ENCODE measurements at places on chromosomes 5 and 9.

DNA sequence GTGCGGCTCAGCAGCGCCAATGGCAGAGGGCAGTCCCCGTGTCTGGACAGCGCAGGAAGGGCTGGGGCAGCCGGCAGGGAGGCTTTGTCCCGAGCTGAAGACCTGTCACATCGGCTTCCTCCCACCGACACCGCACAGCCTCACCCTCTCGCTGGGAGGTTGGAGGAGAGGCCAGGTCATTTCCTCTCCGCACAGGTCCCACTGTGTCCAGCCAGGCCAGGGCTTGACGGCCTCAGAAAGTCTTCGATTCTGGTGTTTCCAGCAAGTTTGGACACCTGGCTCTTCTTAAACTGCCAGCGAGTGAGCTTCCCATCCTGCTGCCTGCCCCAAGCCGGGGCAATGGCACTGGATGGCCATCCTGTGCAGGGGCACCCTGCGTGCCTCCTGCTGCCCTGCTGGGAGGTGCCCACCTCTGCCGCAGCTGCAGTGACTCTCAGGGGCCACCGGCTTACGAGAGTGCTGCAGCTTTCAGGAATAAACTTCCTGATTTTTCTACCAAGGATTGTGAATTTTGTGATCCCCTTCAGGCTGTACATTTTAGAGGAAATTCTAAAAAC lies 33.9 kb downstream of the AHRR start:
- no peak for DNase-seq

- DNase-seq, result peak; percentile 79
Measured at GRCh38 chr5:52987711-52988331, 1.3 kb upstream of the ITGA2 start.

- peak; percentile 66 for DNase-seq
Measured at GRCh38 chr5:129973716-129974426, 69.6 kb downstream of the CHSY3 start.

DNA sequence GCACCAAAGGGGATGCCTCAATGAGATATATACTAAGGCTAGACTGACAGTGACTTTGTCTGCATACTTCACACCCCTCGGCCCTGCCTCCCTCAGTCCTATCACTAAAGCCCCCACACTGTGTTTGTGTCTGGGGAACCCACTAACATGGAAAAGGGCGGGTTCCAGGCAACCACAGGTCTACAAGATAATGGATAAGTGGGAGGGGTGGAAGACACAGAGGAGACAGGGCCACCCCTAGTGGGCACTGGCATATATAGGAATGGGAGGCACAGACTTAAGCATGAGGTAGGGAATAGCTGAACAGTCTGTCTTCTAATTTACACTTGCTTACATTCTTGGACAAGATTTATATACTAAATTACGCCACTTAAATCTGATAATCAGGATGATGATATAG lies 74.0 kb downstream of the SLIT3 start:
- DNase-seq, result no peak

- DNase-seq, result peak; percentile 51
Measured at GRCh38 chr5:10590226-10590999, 26.5 kb downstream of the ANKRD33B start.

DNA sequence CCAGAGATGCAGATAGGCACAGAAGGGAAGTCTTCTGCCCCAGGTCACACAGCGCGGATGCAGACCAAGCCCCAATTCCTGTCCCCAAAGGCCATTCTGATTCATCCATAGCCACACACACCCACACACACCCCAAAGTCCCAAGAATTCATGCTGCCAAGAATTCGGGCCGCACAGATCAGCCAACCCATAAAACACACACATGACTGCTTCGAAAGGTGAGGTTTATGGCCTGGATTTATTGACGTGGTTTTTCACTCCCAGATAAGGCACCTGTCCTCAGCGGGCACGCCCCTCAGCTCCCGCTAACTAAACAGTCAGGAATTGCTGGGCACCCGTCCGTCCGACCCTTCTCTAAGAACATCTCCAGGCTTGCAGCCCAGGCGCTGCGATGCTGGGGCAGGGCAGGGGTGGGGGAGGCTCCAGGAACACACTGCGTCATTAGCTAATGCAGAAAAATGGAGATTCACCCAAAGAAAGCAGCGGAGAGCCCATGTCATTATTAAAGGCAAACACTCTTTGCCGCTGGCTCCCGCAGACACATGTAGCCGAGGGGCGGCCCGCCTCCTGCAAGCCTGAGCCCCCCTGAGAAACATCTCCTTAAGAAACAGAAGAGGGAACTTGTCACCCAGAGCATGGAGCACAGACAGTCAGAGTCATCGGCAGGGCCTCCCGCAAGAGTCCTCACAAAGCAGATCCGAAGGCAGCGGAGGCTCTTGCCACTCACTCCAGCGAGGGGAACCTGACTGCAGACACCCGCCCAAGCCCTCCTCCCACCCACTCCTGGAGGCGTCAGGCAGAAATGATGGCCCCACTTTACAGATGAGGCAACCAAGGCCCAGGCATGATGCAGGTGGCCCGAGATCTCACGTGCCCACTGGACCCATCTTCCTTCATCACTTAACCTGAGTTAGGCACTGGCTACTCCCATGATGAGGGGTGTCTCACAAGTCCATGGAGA lies 19.9 kb downstream of the VAV2 start:
- no peak for DNase-seq

DNA sequence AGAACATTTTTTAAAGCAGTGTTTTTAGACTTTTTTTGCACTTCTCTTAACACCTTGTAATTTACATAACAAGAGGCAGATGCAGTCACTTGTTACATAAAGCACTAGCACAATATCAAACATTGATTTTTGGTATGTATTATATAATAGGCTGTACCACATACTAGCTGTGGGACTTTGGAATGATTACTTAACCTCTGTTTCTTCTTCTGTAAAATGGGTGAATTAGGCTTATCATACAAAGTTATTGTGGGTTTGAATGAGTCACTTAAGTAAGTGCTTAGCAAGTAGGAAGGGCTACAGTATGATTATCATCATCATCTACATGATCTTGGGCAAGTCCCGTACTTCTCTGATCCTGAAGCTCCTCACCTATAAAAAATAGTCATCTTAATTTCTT lies 2.1 kb downstream of the FAM81B start:
- no peak for DNase-seq

- DNase-seq, result no peak
Measured at GRCh38 chr9:135086597-135087488, 625 bp upstream of the OLFM1 start.

GRCh38 chr9:105667867-105668266 lies 5.6 kb downstream of the TAL2 start:
- DNase-seq, result no peak

DNA sequence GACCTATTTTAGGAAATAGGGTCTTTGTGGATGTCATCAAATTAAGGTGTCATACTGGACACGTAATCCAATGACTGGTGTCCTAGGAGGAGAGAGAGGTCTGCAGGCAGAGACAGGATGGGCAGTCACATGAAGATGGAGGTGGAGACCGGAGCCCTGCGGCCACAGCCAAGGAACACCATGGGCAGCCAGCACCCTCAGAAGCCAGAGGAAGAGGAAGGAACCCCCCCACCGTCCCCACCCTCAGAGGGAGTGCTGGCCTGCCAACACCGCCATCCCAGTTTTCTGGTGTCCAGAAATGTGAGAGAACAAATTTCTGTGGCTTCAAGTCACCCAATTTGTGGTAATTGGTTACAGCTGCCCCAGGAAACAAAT lies 88.3 kb downstream of the NSUN2 start:
- DNase-seq, result no peak

DNA sequence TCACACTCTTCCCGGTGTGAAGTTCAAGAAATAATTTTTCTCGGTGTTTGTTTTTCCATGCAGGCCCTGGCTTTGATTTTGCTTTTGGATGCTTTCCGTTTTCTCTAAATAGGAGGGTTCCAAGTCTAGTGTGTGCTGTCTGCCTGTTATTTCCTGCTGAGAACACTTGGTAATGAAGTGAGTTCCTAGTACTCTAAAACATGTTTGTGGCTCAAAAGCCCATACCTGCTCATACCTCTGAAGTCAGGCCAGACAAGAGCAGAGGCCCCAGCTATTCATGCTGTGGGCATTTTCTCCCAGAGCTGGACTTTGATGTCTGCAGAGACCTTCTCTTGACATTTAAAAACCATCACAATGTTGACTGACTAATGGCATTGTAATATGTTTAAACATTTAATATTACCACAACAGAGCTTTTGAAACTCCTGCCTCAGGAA lies 211.2 kb downstream of the GOLPH3 start:
- peak; percentile 10 for DNase-seq

DNA sequence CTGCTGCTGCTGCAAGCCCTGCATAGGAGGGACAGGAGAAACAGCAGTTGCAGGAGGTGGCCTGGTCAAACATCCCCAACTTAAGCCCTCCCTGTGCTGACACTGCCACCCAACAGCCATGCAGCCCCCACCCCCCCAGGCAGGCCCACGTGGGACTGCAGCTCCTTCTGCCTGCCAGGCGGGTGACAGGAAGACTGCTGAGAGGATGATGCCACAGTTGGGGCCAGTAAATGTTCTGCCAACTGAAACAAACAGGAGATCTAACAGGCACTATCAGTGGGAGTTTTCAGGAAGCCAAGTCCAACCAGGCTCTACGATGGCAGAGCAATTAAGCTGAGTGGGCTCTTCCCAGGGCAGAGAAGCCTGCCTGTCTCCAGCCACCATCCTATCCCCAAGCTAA lies 31.1 kb downstream of the DIRAS2 start:
- DNase-seq, result no peak

DNA sequence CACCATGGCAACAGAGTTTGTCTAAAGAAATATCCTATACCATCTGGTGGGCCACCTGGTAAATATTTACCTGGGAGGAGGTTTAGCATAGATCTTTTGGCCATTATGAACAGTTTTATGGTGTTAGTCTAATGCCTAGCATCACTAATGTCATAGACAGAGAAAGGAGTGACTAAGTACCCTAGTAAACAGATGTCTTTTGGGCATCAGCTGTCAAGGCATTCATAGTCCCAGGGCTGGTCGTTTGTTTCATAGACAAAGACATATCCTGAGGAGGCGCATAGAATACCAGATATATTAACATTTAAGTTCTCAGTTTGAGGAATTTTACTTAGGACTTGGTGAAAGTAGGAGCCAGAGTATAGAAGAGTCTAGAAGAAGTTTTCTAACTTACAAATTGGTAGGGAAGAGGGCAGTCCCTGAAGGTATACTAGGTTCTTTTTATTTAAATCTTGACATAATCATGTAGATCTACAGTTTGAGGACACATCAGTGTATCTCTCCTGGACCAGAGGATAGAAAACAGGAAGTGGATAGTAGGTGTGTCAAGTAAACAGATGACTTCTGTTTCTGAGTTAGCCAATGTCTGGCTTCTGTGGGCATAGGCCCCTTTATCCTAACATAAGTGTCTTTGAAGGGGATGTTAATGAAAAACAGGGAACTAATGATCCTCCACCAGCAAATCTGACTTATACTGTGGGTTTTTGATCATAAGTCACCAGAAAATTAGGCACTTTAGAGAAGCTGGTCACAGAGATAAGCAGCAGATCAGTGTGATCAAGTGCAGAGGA lies 105.0 kb upstream of the PRSS3 start:
- no peak for DNase-seq

DNA sequence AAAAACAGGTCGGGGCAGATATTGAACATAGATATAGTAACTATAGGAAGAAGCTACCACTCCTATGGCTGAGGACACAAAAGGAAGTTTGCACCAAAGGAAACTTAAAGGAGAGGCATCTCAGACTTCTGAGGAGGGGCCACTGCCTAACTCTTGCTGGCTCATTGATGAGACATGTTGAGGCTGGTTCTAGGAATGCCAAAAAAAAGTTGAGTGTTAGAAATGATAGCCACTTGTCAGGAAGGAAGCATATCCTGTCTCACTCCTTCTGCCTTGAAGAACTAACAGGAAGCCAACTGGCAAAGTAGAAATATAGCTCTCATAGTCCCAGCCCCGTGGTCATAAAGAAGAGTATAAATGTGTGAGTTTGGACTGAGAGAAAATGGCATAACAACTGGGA lies 23.3 kb upstream of the STOM start:
- no peak for DNase-seq

DNA sequence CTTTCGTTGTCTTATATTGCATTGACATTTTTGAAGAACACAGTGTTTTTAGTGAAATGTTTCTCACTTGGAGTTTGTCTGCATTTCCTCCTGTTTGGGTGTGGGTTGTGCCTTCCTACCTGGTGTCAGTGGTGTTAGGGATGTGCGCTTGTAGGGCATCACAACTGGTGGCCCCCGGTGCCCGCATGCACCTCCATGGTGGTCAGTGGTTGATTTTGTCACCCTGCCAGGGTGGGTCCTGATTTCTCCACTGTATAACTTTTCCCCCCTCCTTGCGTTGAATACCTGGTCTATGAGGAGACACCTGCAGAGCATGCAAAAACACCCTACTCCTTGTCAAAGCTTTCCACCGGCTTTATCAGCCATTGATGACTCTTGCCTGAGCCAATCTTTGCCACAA lies 132.9 kb downstream of the BARX1 start:
- no peak for DNase-seq

DNA sequence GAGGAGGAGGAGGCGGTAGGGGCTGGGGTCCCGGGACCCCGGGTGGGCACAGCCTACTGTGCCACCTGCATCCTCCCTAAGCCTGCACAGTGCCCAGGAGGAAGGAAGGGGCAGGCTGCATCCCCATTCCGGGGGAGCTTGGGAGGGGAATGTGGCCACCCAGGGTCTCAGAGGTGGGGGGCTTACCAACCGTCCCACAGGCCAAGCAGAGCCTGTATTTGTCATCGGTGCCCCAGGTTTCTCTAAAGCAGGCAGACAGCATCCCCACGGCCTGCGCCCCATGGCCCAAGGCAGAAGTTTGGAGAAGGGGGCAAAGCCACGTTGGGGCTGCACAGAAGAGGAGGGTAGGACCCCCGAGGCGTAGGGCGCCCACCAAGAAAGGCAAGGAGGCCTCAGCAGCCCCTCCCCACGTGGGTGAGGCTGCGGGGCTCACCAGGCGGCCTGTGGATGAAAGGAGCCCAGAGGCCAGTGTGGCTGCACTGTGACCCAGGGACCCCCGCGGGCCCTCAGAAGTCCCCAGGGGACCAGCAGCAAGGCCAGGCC lies 507 bp upstream of the GPSM1 start:
- DNase-seq, result no peak

DNA sequence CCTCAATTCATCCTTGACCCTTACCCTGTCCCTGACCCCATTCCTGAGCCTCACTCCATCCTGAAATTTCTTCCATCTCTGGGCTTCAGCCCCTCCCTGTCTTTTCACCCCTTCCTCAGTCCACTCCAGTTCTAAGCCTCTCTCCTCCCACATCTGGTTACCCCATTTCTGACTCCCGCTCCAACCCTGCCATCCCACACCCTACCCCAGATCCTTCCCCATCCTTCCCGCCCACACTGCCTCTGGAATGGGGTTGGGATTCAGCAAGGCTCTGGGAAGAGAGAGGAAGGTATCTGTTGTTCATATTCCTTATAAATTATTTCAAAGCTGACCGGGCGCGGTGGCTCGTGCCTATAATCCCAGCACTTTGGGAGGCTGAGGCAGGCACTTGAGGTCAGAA lies 29.9 kb upstream of the MVB12B start:
- DNase-seq, result no peak

- peak; percentile 6 for DNase-seq
Measured at GRCh38 chr9:88342246-88342645, 46.0 kb upstream of the SPIN1 start.

DNA sequence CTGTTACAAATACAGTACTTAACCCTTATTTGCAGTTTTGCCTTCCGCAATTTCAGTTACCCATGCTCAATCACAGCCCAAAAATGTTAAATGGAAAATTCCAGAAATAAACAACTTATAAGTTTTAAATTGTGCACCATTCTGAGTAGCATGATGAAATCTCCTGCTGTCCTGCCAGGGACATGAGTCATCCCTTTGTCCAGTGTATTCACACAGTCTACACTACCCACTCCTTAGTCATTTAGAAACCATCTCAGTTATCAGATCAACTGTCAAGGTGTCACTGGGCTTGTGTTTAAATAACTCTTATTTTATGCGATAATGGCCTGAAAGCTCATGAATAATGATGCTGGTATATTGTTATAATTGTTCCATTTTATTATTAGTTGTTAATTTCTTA lies 95.8 kb downstream of the PLCXD3 start:
- peak; percentile 95 for DNase-seq
